ENCODE measurements at places on chromosomes 1 and 21.
A peak's percentile ranks its signal among the peaks of the same experiment; 100 is the strongest.

DNA sequence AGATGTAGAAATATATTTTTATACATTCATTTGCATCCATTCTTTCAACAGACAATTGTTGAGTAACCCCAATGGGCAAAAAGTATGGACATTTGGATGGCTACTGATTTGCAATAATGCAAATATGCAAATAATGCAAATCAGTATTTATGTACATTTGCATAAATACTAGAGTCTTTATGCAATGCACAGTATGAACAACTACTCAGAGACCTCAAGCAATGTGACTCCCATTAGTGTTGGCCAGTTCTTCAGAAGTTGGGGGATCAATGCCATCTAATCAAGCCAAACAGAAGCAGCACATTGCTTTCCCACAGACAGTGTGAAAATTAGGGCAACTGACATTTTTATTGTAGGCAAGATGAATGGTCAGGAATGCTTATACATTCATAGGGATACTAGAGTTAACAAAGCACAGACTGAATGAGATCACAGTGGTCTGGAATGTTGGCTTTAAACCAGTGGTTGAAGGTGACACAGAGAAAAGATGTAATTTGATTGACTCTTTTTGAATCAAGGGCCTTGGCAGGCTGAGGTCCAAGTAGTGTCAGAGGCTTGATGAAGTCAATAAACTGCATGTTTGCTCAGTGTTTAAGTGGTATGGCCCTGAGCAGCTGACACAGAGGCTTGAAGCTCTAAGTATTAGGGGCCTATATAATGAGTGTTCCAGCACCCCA is 256.6 kb downstream of the CTH start:
- no peak for DNase-seq

GRCh38 chr1:25573591-25573930 is 30.2 kb downstream of the LDLRAP1 start:
- DNase-seq = no peak

DNA sequence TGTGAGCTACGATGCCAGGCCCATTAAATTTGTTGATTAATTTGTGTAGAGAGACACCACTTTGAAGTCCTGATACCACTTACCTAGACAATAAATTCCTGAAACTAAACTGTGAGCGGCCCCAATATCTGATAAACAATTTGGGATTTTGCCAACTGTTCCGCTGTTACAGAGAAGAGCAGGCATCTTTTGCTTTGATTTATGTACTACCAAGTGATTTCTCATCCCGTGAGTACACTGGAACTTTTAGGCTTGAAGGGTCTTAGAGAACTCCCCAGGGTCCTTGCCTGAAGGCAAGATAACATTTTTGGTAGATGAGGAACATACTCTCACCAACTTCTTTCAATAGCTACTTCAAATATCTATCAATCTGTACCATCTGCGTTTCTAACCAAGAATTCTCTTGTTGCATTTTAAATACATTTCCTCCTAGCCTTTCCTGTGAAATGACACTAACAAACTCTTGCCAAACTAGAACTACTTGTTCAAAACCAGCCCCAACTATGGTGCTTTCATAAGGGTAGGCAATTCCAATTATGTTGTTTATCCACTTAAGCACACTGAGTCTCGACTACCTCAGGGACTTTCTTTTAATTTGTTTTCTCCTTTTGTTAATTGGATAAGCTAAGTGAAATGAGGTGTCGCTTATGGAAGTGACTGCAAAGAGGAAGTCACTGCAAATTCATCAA is 23.2 kb upstream of the SLC30A1 start:
- no peak for DNase-seq

DNA sequence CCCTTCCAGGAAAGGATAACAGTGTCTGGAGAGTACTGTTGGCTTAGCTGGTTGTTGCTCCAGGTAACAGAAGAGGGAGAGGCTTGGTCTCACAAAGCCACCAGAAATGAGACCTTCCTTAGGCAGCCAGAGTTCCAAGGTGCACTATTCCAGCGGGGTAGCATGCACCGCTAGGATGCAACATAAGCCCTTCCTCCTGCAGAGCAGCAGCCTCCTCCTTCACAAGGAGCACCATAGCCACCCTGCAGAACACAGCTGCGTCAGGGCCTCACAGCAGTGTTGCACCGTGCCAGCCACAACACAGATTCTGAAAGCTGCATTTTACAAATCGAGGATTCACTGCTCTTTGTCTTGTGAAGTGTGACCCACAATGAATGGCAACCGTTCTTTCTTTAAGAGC is 142.0 kb downstream of the CLIC6 start:
- DNase-seq = no peak

GRCh38 chr1:207321790-207322645 is 540 bp downstream of the CD55 start:
- no peak for DNase-seq

DNA sequence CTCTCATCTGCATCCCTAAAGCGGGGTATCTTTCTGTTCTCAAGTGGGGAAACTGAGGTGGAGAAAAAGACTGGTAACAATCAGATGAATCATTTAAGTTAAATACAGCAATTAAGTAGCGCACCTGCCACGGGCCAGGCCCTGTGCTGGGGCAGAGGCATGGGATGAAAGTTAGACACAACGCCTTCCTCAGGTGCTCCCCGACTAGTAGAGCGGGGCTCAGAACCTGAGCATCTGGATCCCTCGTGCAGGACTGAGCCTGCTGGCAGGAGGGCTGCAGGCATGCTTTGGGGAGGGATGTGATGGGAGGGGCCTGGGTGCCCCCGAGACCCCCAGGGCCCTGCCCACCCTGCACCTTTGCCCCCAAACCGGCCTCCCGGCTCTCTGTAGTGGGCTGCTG is 14.9 kb upstream of the KCNC4 start:
- DNase-seq = no peak

GRCh38 chr1:246836209-246836966 is 95.4 kb downstream of the AHCTF1 start:
- no peak for DNase-seq

- peak; percentile 55 for DNase-seq
These were observed 47.5 kb downstream of the ROR1 start for GRCh38 chr1:63821091-63822005.

DNA sequence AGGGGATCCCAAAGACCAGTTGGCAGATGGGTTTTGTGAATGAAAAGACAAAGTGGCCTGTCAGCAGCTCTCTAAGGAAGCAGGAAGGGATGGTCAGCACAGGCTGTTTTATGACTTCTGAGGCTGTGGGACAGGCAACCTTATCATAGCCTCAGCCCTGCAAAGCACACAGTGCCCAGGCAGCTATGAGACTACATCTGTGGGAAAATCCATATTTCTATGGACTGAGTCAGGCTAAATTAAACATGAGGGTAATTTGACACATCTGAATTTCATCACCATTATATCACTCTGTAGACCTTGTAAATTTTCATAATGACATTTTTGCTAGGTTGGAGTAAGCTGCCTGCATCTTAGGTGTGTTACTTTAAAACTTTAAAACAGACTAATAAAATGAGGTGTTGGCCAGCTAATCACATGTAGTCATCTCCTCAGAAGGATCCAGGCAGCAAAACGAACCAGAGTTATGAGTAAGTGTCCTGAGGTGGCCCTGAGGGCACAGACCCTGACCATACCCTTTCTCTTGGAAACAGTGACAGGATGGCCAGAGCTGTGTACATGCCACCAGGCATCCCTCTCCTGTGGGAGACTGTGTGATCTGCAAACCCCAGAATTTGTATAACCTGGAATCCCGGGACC is 14.6 kb downstream of the NGF start:
- DNase-seq = no peak

DNA sequence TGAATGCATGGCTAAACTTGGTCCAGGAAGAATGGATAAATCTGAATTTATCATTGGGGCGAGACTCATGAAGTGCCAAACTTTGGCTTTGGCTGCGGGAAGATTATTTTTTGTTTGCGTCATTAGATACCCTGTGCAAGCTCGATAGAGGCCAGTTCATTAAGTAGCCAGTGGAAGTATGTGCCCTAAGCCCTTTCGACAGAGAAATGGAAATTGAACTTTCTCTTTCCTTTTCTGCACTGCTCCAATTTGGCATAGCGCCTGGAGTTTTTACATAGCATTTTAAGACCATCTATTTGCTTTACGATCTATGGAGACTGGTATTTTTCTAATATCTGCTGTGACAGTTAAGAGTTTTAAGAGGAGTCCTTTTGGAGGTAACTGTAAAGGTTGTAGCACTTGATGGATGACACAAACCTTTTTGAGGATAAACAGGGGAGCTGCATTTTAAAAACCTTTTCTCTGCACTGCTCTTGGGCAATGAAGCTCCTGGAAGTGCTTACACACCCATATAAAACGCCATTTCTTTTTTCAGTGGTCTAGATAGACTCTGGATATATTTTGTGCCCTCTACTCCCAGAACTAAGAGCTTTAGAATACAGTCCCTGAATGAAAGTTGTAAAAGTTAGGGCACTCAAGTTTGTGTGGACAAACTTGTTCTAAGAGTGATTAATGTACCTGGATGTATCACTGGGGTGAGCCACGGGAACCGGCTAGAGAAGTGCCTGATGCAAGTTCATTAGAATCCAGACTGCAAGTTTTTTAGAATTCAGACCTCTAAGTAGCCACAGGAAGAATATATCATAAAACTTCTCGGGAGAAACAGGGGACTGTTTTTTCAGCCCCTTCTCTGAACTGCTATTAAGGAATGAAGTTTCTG is 41.3 kb upstream of the CFHR3 start:
- DNase-seq = no peak

GRCh38 chr1:18261891-18262290 is 154.3 kb downstream of the IGSF21 start:
- DNase-seq = no peak

- DNase-seq = no peak
These were observed 482.0 kb downstream of the DISC1 start for GRCh38 chr1:232108598-232108997.

DNA sequence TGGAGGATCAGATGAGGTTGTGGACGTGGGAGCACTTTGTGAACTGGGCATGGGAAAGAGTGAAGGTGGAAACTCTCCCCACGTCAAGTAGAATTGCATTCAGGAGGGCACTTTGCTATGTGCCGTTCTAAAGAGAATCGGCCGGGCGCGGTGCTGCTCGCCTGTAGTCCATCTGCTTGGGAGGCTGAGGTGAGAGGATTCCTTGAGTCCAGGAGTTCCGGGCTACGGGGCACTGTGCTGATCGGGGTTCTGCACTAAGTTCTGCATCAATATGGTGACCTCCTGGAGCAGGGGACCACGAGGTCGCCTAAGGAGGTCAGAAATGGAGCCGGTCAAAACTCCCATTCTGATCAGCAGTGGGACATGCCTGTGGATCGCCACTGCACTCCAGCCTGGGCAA is 141.9 kb downstream of the PEX14 start:
- DNase-seq = no peak

GRCh38 chr1:10617931-10618885 is 143.5 kb downstream of the PEX14 start:
- DNase-seq = no peak

GRCh38 chr21:31103571-31104265 is 65.4 kb upstream of the KRTAP19-8 start:
- no peak for DNase-seq

DNA sequence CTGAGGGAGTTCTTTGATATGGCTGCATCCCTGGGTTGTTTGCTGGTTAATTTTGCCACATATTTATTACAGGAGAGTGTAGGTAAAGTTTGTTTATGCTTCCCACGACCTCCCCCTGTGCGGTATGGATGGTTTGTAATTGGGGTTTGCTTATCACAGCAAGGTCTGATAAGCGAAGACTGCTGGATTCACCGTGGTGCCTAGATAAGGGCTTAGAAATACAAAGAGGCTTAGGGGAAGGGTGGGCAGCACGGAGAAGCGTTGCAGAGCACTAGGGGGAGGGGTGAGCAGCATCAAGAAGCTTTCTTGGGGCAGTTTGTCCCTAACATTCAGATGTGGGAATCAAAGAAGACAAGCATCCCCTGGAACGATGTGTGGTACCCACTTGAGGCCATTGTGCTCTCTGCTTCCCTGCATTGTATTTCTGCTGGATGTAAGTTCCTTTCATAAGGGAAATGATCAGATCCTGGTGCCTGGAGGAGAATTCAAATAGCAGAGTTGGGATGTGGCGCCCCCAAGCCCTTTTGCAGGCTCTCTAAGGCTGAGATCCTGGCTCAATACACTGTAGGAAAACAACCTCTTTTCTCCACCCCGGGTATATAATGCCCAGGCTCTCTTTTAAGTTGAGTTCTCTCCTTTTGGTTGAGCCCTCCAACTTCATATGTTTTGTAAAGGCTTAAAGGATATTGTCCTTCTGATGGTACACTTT is 598.1 kb upstream of the ADGRL4 start:
- DNase-seq = no peak

All from H4 (cell line).